ENCODE measurements at places on chromosomes 6 and 20.

- no peaks in the 10 kb centered on the region for H3K4me1 ChIP-seq
- no peak for DNase-seq
- no peak overlapping the region for H3K27ac ChIP-seq
- H3K4me3 ChIP-seq: no peak overlapping the region
- no peaks in the 10 kb centered on the region for H3K36me3 ChIP-seq
- H3K27me3 ChIP-seq: no peaks in the 10 kb centered on the region
Measured at GRCh38 chr6:114040871-114041270, 69.9 kb upstream of the HDAC2 start.

DNA sequence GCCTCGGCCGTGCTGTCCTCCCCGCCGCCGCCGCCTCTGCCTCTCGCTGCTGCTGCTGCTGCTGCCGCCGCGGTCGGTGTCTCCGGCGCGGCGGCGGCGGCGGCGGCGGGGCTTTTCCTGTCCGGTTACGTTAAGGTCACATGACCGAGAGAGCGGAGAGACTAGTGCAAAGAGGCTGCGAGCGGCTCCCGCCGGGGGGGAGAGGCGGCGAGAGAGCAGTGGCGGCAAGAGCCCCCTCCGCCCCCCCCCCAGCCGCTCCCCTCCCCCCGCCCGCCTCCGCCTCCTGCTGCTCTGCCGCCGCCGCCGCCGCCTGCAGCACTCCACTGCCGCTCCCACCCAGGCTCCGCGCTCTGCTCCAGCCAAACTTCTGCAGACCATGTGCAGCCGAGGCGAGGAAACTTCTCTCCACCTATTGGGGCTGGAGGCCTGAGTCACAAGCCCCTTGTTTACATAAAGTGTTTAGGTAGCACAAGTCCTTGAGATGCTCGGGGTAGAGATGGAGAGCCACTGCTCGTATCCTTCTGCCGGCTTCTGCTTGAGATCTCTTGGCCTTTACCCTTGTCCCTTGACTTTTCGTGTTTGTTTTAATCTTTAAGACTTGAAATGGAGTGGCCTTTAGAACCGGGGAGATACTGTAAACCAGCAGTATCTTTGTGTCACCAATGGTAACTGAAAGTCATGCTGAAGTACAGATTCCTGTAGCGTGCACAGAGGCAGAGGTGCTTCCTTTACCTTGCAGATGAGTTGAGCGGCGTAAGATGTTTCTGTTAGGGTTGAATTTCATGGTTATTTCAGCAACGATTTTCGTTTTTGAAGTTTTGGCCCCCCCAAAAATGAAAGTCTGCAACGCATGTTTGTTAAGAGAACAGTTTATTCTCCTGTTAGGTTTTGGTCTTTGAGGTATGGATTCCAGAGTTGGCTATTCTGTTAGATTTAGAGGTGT, at the start of gene ZBTB2:
Gene ZBTB2, minus strand, starts transcription at position 89 of the 943 bp plus-strand sequence. CDS start 17,922 bp downstream, outside the sequence.
- peak within 1 kb of the TSS; percentile 95 for H3K27ac ChIP-seq
- peaks cover 37% of the 10 kb centered on the region for H3K4me1 ChIP-seq
- H3K36me3 ChIP-seq: peaks cover 36% of the 10 kb centered on the region
- H3K4me3 ChIP-seq: peak within 1 kb of the TSS; percentile 92
- H3K27me3 ChIP-seq: no peaks in the 10 kb centered on the region

DNA sequence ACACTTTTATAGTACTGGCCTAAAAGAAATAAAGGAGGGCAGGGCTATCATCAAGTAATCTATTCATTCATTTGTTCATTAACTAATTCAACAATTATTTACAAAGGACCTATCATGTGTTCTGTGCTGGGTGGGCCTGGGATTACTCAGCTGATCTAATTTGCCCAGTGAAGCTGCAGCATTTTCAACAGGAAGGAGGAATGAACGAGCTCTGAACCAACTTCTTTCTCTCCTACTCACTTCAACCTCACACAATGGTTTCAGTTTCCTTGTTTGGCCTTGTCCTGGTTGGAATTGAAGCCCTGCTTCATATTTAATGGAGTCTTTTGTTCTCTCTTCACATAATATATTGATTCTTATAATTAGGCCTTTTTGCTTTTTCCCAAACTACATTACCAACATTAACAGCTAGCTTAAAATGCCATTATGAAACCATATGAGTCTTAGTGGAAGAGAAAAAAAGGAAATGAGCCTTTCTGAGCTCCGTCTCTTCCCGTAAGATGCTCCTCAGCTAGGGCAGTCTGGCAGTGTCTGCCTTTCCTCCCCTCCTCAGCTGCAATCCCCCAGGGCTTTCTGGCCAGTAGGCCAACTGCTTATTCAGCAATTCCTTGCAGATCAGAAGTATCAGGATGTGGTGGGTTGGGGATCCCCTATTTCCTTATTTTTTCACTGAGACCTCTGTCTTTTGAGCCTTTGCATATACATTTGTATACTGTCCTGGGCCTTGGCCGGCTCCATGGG, 79.4 kb upstream of the NRN1 start:
- H3K27ac ChIP-seq: no peak overlapping the region
- 0 out of 2 replicates have a peak, but pooled peaks cover 3% of the 10 kb centered on the region for H3K27me3 ChIP-seq
- no peaks in the 10 kb centered on the region for H3K4me1 ChIP-seq
- no peaks in the 10 kb centered on the region for H3K36me3 ChIP-seq
- no peak for DNase-seq
- H3K4me3 ChIP-seq: no peak overlapping the region

DNA sequence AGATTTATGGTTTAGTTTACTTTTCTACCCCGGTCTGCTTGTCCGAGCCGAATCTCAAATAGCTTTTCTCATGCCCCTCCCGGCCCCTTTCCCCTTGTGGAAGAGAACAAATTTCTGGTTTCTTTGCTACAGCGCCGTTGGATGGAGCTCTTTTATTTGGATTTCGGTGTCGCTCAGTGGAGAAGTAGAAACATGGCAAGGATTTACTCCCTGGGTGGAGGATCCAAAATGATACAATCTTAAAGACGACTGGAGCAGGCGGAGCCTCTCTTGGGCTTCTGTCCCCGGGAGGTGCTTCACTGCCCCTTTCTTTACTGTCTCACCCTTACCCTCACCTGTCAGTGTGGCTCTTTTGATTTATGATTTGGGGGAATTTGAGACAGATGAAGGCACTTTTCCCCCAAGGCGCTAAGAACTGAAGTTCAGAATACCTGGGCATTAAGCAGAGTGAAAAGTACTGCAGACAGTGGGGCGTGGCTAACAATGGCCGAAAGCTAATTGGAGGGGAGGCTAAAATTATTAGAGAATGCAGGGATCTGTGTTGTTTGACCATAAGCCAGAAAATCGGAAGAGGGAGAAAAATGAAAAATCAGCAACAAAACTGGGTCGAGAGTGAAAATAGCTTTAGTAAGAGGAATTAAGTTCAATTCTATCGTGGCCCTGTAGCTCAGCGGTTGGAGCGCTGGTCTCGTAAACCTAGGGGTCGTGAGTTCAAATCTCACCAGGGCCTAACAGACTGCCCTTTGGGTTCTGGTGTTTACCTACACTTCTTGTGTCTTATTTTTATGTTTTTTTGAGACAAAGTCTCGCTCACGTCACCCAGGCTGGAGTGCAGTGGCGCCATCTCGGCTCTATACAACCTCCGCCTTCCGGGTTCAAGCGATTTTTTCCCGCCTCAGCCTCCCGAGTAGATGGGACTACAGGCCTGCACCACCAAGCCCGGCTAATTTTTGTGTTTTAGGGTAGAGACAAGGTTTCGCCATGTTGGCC, 145.1 kb upstream of the ZNF184 start:
- H3K27ac ChIP-seq: no peak overlapping the region
- no peak overlapping the region for H3K4me3 ChIP-seq
- H3K4me1 ChIP-seq: no peaks in the 10 kb centered on the region
- H3K27me3 ChIP-seq: no peaks in the 10 kb centered on the region
- H3K36me3 ChIP-seq: no peaks in the 10 kb centered on the region

GRCh38 chr6:39911513-39912125, 22.6 kb downstream of the MOCS1 start:
- no peak overlapping the region for H3K4me3 ChIP-seq
- DNase-seq: no peak
- no peaks in the 10 kb centered on the region for H3K36me3 ChIP-seq
- no peaks in the 10 kb centered on the region for H3K27me3 ChIP-seq
- no peaks in the 10 kb centered on the region for H3K4me1 ChIP-seq
- H3K27ac ChIP-seq: no peak overlapping the region

DNA sequence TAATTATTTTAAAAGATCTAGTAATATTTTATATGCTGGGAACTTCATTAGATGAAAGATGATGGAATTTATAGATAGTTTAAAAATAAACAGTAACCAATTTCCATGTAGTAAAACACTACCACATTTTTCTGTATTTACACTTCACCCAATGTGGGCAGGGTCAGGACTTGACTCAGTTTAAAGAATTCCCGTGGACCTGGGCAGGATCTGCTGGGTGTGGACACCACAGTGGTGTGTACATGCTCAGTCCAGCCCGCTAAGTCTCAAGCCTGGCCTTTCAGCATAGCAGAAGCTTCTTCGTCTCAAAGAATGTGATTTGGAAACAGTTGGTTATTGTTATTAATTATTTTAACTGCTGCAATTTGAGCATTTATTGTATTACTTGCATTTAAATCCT, 364.2 kb downstream of the SYNE1 start:
- no peak overlapping the region for H3K4me3 ChIP-seq
- H3K4me1 ChIP-seq: peaks cover 23% of the 10 kb centered on the region
- peaks cover 37% of the 10 kb centered on the region for H3K36me3 ChIP-seq
- H3K27ac ChIP-seq: peak overlapping the region; percentile 57
- H3K27me3 ChIP-seq: no peaks in the 10 kb centered on the region

DNA sequence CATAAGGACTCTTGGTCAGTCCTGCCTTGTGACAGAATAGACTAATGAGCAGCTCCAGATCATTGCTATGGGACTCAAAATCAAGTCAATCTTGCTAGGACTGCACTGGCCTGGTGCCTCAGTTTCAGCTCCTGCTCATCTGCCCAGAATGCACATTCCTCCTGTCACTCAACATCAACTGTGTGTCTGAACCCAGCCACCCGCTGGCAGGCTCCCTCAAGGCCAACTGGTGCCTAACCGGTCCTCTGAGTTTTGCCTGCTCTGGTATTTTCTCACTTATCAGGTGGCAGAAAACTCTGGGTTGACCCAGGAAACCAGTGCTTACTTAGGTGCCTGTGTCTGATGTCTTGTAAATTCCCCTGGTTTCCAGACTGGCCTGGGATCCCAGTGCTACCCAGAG, 297.7 kb downstream of the DHX35 start:
- DNase-seq: no peak
- H3K36me3 ChIP-seq: no peaks in the 10 kb centered on the region
- no peak overlapping the region for H3K4me3 ChIP-seq
- H3K27me3 ChIP-seq: no peaks in the 10 kb centered on the region
- H3K4me1 ChIP-seq: no peaks in the 10 kb centered on the region
- no peak overlapping the region for H3K27ac ChIP-seq

DNA sequence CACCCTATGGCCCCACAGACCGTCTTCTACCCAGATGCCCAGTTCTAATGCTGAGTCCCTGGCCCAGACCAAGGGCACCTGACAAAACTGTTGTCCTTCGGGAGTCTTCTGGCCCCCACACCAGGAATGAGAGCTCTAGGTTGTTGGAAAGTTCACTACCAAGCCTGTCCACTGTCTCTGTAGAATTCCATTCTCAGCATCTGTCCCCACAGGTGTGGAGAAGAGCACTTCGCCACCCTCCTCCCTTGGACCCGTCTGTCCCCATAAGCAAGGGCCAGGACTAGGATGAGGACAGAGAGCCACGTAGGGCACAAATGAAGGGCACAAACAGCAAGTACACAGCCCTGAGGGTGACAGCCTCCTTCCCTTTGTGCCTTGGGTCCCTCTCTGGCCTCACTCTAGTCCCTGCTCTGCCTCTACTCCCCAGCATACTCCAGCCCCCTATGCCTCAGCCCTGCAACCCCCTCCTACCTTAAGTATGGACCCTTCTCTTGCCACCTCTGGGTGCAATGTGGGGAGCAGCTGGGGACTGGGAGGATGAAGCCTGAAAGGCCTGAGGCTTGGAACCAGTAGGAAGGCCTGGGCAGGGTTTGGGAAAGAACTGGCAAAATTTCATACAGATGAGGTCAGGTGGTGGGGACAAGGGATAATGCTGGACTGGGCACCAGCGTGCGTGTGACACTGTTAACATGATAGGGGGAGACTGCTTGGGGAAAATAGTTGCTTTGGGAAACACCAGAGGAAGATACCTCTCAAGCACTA, 4.3 kb downstream of the LZTS3 start:
- peaks cover 9% of the 10 kb centered on the region for H3K4me1 ChIP-seq
- no peak overlapping the region for H3K4me3 ChIP-seq
- no peak for DNase-seq
- no peaks in the 10 kb centered on the region for H3K36me3 ChIP-seq
- H3K27me3 ChIP-seq: no peaks in the 10 kb centered on the region

- H3K27ac ChIP-seq: no peak overlapping the region
- H3K4me3 ChIP-seq: no peak overlapping the region
- peaks cover 28% of the 10 kb centered on the region for H3K4me1 ChIP-seq
- H3K27me3 ChIP-seq: no peaks in the 10 kb centered on the region
Measured at GRCh38 chr20:63945921-63946920, 10.0 kb downstream of the UCKL1 start.

DNA sequence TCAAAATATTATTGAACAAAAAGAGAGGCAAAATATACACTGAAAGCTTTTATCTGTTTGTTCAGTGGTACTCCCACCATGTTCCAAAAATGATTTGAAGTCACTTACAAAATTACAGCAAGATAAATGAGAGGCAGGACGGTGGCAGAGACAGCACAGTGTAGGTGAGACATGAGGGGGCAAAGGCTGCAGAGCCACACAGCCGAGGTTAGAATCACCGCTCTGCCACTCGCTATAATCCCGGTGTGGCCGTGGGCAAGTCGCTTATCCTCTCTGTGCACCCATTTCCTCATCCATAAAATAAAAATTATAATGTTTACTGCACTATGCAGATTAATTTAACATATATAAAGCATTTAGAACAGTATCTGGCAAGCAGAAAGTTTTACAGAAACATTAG, 140.1 kb upstream of the BEND6 start:
- no peaks in the 10 kb centered on the region for H3K36me3 ChIP-seq
- no peak for DNase-seq
- no peaks in the 10 kb centered on the region for H3K27me3 ChIP-seq
- H3K4me3 ChIP-seq: no peak overlapping the region
- H3K4me1 ChIP-seq: no peaks in the 10 kb centered on the region

DNA sequence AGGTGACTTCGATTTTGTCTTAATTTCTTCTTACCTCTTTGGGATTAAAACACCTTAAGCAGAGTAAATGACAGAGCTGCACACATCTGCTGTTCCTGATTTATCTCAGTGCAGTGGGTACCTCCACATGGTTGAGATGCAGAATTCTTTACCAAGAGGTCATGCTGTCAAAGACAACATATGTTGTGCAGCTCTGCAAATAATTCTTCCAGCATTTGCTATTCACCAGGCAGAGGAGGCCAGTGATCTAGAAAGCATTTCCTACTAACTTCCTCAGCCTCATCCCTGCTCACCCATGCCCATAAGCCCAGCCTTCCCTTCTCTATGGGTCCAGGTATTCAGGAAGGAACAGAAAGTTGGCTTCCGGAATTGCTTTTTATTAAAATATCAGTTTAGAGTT, 109.3 kb downstream of the THBS2 start:
- H3K4me1 ChIP-seq: no peaks in the 10 kb centered on the region
- H3K36me3 ChIP-seq: no peaks in the 10 kb centered on the region
- no peak overlapping the region for H3K27ac ChIP-seq

DNA sequence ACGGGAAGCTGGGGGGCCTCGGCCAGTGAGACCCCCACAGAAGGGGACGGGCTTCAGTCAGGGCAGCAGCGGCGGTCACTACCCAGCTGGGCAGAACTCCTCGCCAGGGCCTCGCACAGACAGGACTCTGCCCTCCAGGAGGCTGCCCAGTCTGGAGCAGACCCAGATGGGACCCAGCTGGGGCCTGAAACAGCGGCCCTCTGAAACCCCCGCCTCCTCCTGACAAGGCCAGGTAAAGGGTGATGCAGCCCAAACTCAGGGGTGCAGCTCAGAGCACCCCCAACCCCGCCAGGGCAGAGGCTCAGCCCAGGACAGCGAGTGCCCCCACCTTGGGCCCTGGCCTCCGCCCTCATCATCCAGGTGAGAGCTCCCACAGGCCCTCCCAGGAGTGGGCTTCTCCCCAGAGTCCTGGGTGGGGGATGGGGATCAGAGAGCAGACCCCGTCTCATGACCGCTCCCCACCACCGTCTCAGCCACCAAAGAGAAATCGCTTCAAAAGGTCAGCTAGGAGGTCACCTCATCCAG, 2.2 kb downstream of the EEF1A2 start:
- no peaks in the 10 kb centered on the region for H3K36me3 ChIP-seq
- H3K27me3 ChIP-seq: no peaks in the 10 kb centered on the region
